ENCODE measurements at places on chromosomes 5 and 9.
A peak's percentile ranks its signal among the peaks of the same experiment; 100 is the strongest.

DNA sequence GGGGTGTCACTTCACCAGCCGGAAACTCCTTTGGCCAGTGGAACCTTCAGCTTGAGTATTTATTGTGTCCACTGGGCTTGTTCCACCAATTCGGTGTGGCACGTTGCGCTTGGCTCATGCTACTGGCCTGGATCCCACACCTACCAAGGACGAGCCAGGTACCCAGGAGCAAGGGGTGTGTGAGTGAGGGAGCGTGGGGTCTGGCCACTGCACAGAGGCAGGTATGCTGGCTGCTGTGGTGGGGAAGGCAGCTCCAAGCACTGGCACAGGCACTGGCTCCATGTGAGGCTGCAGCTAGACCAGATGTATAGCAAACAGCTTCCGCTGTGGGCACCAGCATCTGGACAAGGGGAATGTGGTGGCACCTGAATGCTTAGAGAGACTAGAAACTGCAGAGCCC lies 28.1 kb upstream of the CYLC2 start:
- DNase-seq: no peak

DNA sequence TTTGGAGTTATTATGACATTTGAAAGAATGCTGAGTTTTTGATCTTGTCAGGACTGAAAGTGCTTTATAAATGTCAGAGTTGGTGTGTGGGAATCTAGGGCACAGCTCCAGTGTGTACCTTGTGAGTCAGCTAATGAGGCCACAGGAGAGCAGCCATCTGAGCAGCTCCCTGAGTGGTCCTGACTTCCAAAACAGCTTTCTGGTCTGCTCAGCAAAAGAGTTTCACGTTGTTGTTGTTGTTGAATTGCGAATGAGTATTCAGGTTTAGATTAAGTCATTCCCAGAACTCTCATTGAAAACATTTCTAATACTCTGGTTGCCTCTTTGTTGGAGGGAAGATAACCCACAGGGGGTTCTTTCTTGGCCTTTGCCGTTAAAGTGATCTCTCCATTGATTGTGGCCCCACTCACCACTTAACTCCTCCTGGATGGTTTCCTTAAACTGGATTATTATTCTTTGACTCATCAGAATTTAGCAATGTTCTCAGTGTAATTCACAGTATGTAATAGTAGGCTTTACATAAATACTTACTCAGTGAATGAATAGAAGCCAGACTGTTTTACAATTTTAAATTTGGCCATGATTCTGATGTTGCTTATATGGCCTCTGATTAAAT lies 125.1 kb upstream of the SGCD start:
- DNase-seq: no peak

GRCh38 chr5:144433893-144434292 lies 263.2 kb downstream of the KCTD16 start:
- DNase-seq: no peak

DNA sequence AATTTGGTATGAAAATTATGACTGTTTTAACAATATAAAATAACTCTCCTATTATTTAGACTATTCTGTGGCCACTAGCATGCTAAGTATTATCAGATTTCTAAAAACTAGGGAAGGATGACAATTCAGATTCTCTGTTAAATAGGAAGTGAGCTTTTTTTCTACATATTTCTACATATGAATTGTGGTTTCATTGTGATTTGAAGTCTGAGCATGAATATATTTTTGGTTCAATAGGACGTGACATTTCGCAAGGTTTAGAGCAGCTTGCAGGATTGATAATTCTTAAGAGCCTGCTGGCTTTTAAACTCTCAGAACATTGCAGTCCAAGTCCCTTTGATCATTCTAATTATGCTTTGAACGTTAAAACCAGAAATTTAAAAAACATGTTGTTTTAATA lies 82.9 kb downstream of the ADGRV1 start:
- DNase-seq: no peak

DNA sequence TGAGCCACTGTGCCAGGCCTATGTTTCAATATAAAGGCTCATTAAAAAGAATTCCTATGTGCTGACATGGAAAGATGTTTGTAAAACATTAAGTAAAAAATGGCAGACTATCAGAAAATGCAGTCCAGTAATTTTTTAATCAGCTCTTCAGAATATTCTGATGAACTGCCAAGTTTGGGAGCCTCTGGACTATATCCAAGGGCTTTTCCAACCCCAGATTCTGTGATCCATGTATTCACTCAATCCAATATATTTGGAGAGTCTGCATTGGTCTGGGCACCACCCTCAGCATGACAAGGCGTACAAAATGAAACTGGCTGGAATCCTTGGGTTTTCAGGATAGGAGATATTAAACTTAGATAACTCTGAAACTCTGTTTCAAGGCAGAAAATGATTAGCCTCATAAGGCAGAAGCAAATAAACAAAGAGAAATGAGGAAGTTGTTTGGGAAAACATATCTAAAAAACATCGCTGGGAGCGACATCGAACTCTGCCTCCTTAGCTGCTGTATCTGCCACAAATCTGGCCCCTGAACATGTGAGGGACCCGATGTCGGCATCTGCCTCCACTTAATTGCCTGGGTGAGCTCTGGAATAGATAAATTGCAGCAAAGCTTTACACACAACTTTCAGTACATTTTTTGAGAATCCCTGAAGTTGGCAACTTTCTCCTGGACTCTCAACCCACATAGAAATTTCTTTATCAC lies 14.4 kb downstream of the PDE6A start:
- no peak for DNase-seq

GRCh38 chr5:97231025-97231636 lies 48.1 kb upstream of the RIOK2 start:
- DNase-seq: peak; percentile 25

DNA sequence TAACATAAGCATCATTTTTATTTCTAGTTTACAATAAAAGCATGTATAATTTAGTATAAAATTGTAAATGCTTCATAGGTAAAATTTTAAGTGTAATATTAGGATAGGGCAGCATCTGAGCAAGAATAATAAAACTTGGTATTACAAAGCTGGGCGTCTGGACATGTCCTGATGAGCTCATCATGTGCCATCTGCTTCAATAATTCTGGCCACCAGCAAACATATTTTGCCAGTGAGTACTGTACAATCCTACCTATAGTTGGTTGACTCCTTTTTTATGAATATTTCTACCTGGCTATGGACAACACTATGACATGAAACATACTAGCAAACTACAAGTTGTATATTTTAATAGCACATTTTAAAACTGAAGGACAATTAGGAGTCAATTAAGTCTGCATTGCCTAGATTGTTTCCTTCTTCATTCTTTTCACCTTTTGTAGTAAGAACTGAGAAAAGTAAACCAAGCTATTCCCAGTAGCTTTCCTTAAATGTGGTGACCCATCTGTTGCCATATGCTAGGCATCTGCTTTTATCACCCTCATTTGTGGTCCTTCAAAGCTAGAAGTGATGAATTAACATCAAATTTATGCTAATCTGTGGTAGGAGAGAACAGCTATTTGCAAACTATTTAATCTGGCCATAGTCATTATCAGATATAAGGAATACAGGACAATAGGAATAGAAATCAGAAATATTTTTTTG lies 23.4 kb downstream of the LURAP1L start:
- no peak for DNase-seq

DNA sequence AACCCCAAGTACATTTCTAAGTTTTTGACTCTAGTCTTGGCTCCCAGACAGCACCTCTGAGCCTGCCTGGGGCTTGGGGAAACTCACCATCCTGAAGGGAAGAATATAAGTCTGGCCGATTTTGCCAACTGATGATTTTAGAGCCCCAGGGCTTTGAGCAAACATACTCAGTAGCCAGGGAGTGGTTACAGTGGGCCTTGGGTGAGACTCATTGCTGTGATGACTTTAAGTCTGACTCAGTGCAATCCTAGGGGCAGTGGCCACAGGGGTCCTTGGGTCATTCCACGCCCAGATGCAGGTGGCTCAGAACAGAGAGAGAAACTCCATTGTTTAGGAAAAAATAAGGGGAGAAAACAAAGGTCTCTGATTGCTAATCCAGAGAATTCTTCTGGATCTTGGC lies 312.0 kb upstream of the EDIL3 start:
- no peak for DNase-seq

DNA sequence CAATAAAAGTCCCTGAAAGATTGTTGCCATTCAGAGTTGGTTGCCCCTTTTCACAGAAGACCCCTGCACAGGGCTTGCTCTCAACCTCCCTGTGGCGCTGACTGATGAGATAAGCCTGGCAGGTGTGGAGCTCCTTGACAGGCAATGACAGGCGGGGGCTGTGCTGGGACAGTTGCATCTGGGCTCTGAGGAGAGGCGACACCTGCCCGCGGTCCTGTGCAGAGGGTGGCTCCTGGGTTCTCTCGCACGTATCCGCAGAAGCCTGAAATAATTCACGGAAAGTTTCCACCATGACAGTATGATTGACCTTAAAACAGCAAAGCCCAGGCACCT lies 19.8 kb upstream of the EXOC3 start:
- DNase-seq: no peak

DNA sequence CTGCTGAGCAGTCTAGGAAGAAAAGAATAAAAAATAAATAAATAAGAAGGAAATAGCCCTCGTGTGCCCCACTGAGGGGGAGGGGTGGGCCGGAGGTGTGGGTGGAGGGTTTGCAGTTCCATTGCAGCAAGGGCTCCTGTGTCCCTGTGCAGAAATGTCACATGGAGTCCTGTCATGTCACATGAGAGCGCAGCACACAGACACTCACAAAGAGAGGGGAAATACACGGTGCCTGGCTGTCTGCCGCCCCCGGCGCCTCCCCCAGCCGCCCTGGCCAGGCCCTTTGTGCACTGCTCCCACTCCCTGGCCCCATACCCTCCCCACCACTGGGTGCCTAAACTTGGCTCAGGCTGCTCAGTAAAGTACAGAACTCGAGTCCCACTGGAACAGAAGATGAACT lies 55.6 kb upstream of the SPTLC1 start:
- DNase-seq: no peak
